Heart left ventricle (tissue), 16 donors: ENCODE measurements at places on chromosomes 16 and 17. TPM values are rescaled to one million over a fixed set of nuclear protein-coding genes. Genes with fewer than 3 reads are reported as not detected.

DNA sequence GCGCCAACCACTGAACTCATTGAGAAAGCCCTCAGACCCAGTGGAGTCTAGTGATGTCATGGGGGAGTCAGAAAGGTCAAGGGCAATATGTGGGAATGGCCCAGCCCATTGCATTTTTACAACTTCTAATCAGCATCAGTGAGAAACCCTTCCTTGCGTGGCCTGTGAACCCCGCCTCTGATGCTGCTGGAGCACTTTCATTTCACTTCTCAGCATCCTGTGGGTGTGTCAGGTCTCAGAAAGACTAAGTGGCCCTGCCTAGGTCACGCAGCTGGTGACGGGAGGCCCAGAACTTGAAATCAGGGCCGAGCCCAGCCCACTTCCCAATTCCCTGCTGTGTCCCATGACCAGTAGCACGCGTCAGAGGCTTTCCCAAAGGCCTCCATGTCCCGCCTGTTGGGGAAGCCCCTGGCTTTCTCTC is 6.1 kb downstream of the DNAI2 start:
- no peaks in the 10 kb centered on the region for H3K27me3 ChIP-seq
- no peak for DNase-seq
- H3K4me3 ChIP-seq, result no peak overlapping the region
- peaks cover 3% of the 10 kb centered on the region for H3K4me1 ChIP-seq

Gene LPCAT2
- total RNA-seq, result 6.1 TPM

GRCh38 chr17:66978514-66979061 is 14.1 kb downstream of the CACNG4 start:
- H3K36me3 ChIP-seq, result no peaks in the 10 kb centered on the region
- no peak overlapping the region for H3K4me3 ChIP-seq

- H3K4me3 ChIP-seq, result no peak overlapping the region
- H3K27me3 ChIP-seq, result no peaks in the 10 kb centered on the region
- DNase-seq, result no peak
- H3K36me3 ChIP-seq, result no peaks in the 10 kb centered on the region
These were observed 50.4 kb downstream of the SLFN5 start for GRCh38 chr17:35293151-35293847.
